Activated CD8-positive, alpha-beta memory T cell treated with anti-CD3 and anti-CD28 coated beads for 24 hours (primary cell): ENCODE measurements at places on chromosomes 3 and 15.
A peak's percentile ranks its signal among the peaks of the same experiment; 100 is the strongest.

- DNase-seq, result no peak
These were observed 425.1 kb upstream of the NECTIN3 start for GRCh38 chr3:110646496-110646895.

DNA sequence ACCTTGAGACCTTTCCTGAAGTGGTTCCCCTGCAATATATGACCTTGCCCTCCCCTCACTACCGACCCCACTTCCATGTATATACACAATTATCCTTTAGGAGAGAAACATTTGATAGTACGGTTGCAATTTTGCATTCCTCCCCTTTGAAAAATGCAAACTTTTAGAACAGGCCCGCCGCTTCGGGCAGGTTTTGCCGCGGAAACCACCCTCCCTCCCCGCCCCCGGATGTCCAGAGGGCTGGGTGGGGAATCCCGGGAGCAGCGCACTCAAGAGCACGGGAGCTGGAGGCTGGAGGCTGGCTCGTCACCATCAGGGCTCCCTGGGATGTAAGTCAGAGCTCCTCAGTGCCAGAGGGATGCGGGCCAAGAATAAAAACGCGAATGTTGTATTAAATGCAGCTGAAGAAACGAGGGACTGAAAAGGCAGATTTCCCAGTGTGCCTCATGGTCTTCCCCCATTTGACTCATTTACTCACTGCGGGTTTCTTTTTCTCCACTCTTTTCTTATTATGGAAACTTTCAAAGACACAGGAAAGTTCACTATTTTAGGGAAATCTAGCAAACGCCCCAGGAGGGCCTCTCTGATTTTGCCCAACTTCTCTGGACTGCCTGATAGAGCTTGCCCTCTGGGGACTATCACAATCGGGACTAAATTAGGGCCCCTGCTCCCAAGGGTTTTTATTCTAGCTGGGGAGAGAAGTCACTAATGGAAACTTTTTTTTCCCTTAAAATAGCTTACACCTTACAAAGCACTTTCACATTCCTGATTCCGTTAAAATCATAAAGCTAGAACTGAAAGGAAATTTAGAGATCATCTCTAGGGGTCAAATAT, 2.9 kb upstream of the USP3 start:
- DNase-seq, result no peak

GRCh38 chr15:93469994-93470393, 381.0 kb upstream of the RGMA start:
- no peak for DNase-seq

DNA sequence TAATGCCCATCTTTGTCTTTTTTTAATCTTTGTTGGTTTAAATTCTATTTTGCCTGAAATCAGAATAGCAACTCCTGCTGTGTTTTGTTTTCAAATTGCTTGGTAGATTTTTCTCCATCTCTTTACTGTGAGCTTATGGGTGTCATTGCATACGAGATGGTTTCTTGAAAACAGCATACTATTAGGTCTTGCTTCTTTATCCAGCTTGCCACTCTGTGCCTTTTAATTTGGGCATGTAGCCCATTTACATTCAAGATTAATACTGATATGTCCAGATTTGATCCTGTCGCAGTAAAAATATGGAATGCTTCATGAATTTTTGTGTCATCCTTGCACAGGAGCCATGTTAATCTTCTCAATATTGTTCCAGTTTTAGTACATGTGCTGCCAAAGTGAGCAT, 316.6 kb downstream of the CGGBP1 start:
- no peak for DNase-seq

DNA sequence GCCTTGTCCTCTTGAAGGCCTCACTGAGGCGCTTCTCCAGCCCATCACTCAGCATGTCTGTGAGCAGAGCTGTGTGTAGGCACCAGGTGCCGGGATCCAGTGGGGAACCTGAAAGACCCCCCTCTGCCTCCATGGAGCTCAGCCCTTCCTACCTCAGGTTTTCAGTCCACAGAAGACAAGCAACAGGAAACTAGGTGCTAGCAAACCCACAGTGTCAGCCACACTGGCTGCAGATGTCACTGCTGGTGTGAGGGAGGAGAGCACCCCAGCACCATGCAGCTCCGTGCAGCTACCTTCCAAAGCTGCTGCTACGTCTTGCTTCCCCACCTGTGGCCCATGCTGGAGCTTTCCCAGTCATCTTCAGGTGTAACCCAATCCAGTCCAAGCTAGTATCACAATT, 17.9 kb downstream of the PSTPIP1 start:
- peak; percentile 79 for DNase-seq
